ENCODE measurements at places on chromosomes 2 and 18.
A peak's percentile ranks its signal among the peaks of the same experiment; 100 is the strongest.

- DNase-seq: no peak
These were observed 420.3 kb downstream of the PTPRM start for GRCh38 chr18:7987284-7987976.

- DNase-seq: no peak
These were observed 203.3 kb downstream of the LRP1B start for GRCh38 chr2:141927536-141927935.

DNA sequence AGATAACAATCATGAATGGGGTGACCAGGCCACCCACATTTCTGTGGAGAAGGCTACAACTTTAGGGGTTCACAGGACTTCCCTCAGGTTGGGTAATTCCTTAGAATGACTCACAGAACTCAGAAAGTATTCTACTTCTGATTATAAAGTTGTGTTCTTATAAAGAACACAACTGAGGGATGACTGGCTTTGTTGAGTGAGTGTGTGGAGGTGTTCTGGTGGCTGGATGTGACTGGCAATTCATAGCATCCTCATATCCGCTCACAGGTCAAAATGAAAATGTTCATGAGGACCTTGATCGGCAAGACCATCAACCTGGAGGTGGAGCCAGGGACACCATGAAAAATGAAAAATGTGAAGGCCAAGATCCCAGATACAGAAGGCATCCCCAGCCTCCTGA is 143.3 kb upstream of the CAB39 start:
- no peak for DNase-seq

- DNase-seq: peak; percentile 25
These were observed 2.1 kb downstream of the NCKAP1 start for GRCh38 chr2:183035954-183036669.

DNA sequence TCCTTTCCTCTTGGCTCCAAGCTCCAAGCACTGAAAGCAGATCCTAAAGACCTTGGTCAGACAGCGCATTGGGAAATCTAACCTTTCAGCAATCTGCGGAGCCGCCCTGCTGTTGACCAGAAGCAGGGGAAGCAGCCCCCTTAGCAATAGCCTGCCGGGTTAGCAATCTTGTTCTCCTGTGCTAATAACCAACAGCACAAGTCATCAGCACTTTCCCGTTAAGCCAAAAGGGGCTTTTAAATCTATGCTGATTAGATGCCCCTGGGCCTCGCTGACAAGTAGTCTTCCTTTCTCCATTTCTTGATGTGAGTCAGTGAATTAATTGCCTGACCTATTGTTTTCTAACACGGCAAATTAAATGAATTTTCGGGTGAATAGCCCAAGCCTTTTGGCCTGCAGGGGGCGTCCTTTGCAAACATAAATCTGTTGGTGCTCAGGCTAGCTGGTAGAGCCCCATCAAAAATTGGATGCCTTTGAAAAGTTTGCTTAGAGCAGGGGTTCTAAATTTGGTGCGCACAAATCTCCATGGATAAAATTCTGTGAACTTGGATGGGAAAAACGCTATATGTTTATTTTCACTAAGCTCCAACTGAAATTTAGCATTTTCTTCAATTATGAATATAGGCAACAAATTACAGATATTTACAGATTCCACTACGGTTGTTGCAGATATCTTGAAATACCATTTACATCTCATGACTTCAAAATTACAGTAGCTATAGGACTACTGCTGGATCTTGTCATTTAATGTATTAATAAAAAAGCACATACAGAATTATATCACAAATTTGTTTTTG is 24.6 kb downstream of the MAIP1 start:
- DNase-seq: peak; percentile 71

DNA sequence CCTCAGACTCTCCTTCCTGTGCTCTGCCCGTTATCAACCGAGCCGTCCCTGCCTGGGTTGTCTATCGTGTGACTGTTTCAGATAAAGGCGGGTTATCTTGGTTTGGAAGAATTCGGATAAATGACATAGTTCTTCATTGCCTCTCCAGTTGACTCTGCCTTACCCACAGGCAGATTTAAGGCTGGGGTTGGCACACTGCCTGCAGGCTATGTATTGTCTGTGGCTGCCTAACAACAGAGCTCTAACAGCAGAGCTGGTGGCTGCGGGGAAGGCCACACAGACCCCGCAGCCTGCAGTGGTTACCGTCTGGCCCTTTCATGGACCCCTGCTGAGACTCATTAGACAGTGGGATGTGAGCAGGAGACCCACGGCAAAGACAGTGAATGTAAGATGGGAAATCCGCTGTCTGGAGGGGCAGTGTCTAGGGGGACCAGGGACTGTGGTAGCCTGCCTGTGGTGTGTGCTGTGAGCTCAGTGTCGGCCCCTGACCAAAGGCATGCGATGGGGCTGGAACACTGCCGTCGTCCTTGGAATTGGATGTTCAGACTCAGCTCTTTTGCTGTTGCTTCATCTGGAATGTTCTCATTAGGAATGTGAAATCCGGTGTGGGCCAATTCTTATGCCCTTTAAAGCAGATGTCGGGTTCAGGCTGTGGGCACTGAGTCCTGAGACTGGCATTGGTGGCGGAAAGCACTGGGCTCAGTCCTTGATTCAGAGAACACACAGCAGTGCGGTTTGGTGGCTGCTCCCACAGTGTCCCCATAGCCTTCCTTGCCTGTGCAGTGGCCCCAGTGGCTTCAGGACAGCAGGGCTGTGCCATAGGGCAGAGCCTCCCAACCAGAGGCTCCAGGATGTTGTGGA is 44.5 kb downstream of the SH3RF3 start:
- no peak for DNase-seq

GRCh38 chr2:103809415-103809814 is 1044.5 kb upstream of the POU3F3 start:
- DNase-seq: no peak

DNA sequence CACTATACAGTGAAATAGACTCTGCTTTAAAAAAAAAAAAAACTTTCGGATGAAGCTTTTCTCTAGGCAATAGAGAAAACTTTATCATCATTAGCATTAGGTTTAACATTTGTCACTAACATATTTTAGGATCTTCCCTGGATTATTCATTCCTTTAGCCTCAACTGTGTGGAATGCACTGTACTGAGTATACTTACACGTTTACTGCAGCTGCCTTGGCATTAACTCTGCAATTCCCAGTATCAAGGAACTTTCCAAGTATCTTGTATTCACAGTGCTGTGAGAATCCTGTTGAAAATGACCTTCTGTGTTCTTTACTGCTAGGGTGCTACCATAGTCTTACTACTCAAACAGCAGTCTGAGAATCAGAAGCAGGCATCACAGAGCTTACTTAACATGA is 328.2 kb upstream of the COL3A1 start:
- no peak for DNase-seq

GRCh38 chr18:53797998-53798495 is 426.4 kb downstream of the MBD2 start:
- DNase-seq: no peak

- DNase-seq: no peak
These were observed 31.4 kb downstream of the FOSL2 start for GRCh38 chr2:28423856-28424605.

GRCh38 chr2:37858400-37858711 is 66.7 kb upstream of the RMDN2 start:
- DNase-seq: no peak

- DNase-seq: no peak
These were observed 21.3 kb downstream of the ITGA6 start for GRCh38 chr2:172448544-172449267.

DNA sequence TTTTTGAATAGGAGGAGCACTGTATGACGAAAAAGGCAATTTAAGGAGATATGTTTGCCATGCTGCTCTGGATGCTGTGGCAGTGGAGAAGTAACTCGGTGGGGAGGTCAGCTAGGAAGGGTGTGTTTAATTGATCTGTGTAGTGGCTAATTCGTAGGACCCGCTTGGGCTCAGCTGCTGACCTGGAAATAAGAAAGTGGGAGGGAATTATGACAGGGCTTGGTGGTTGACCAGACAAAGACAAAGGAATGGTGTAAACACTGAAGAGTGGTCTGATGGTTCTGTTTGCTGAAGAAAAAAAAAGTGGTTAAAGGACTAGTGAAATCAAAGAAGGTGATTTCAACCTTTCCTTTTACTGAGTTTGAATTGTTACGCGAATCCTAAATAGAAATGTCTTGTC is 146.0 kb downstream of the MAP4K4 start:
- DNase-seq: no peak

GRCh38 chr18:32208023-32208422 is 18.2 kb downstream of the MEP1B start:
- no peak for DNase-seq

DNA sequence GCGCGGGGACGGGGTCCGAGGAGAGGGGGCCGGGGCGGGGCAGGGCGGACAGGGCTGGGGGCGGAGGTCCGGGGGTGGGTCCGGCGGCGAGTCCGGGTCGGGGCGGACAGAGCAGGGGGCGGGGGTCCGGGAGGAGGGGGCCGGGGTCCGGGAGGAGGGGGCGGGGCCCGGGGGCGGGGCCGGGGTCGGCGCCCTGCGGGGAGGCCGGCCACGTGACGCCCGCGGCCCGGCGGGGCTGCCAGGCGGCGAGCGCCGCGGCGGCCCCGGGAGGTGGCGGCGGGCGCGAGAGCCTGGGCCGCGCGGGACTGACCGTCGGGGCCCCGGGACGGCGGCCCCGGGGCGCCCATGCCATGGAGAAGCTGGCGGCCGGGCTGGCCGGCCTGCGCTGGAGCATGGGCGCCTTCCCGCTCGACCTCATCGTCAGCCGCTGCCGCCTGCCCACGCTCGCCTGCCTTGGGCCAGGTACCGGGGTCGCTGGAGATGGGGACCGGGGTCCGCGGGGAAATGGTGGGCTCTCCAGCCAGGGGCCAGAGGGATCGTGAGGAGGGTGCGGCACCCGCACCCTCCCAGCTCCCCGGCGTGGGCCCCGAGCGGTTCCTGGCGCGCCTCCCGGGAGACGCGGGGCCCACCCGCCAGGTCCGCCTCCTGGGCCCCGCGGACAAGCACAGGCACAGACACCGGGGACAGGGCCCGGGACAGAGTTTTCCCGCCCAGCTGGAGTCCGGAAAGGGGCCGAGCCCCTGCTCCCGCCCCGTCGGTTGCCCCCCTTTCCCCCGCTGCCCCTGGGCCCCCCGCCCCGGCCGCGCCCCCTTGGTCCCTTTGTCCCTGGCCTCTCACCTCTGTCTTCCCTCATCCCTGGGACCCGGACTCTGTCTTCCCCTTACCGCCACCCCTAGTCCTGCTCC is at the start of gene GAREM2:
Gene GAREM2 (plus strand): TSS at position 218 of the 905 bp plus-strand sequence. CDS start 133 bp downstream, at position 351.
- DNase-seq: no peak

DNA sequence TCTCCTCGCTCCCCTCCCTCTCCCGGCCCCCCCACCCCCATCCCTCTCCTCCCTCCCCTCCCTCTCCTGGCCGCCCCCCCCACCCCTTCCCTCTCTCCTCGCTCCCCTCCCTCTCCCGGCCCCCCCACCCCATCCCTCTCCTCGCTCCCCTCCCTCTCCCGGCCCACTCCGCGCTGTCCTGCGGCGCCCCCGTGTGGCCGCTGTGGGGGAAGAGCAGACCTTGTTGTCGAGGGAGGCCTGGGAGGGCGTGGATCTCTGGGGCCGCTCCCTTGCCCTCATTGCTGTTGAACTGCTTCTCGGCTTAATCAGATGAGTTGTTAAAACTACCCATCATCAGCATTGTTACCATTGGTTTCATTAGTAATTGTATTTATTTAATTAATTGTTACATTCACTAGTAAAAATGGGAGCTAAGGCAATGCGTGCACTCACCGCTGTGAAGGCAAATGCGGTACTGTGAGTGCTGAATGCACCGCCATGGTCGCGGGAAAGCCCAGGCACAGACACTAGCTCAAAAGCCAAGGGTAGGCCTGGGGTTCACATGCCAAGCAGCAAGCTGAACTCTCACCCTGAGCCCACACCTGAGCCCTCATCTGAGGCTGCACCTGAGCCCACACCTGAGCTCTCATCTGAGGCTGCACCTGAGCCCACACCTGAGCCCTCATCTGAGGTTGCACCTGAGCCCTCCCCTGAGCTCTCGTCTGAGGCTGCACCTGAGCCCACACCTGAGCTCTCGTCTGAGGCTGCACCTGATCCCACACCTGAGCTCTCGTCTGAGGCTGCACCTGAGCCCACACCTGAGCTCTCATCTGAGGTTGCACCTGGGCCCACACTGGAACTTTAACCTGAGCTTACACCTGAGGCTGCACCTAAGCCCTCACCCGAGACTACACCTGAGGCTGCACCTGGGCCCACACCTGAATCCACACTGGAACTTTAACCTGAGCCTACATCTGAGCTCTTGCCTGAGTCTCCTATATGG is 8.8 kb downstream of the RTP5 start:
- DNase-seq: no peak

DNA sequence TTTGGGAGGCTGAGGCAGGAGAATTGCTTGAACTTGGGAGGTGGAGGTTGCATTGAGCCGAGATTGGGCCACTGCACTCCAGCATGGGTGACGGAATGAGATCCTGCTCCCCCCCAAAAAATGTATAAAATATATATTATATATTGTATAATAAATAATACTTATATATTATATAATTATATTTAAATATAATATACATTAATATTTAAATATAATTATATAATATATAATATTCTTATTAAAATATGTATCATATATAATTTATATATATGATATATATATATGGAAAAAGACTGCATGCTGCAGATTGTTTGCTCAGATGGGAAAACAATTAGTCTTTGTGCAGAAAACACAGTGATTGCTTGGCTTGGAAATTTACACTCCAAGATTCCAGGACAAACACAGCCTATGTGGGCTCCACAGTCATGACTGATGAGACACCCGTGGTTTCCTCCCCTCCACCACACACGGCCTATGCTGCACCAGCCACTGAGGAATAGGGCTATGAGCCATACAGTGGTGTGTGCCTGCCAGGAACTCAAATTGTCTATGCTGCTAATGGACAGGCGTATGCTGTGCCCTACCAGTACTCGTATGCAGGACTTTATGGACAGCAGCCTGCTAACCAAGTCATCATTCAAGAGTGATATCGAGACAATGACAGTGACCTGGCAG is 30.0 kb downstream of the PMAIP1 start:
- DNase-seq: no peak

DNA sequence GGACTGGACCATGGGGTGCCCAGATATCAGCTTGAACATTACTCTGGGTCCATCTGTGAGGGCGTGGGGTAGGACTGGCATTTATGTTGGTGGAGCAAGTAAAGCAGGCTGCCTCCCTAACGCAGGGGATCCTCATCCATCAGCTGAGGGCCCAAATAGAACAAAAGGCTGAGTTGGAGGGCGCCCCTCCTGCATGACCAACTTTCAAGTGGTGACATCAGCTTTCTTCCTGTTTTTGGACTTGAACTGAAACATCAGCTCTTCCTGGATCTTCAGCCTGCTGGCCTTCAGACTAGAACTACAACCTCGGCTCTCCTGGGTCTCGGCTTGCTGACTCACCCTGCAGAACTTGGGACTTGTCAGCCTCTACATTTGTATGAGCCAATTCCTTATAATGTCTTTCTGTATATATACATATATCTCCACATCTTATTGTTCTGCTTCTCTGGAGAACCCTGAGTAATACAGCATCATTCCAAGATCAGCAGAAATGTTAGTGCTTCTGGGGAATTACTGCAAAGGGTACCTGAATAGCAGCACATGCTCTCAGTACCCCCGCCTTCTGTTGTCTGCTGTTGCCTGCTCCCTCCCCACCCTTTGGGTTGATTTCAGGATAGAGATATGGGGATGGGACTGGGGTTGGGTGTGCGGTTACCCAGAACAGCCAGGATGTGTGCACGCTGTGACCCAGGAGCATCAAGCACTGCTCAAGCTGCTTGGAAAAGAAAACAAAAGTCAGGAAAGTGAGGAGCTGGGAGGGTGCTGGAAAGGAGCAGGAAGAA is 20.0 kb downstream of the TMEM127 start:
- DNase-seq: no peak

All from PC-9 (cell line).